ENCODE measurements at places on chromosomes 6 and 20. TPM values are rescaled to one million over a fixed set of nuclear protein-coding genes. Genes with fewer than 3 reads are reported as not detected.

The CALHM6 gene
- total RNA-seq, result not detected

DNA sequence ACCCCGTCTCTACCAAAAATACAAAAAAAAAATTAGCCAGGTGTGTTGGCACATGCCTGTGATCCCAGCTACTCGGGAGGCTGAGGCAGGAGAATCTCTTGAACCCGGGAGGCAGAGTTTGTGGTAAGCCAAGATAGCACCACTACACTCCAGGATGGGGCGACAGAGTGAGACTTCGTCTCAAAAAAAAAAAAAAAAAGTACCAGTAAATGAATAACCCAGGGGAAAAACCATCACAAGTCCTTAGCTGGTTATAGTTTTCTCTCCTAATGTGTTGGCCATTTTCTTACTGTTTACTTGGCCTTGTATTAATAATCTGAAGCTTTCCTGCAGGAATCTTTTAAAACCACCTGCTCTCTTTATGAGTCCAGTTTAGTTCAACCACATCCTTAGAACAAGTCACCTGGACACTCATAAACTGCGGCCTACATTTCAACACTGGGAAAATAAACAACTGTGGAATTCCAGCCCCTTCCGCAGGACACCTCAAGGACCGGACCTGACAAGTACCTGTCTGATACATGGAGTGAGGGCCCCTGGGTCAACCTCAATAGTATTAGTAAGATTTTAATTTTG, 102.6 kb downstream of the ATP9A start:
- DNase-seq, result no peak

The WFDC9 gene
- total RNA-seq, result not detected

The TSBP1 gene
- total RNA-seq, result not detected

DNA sequence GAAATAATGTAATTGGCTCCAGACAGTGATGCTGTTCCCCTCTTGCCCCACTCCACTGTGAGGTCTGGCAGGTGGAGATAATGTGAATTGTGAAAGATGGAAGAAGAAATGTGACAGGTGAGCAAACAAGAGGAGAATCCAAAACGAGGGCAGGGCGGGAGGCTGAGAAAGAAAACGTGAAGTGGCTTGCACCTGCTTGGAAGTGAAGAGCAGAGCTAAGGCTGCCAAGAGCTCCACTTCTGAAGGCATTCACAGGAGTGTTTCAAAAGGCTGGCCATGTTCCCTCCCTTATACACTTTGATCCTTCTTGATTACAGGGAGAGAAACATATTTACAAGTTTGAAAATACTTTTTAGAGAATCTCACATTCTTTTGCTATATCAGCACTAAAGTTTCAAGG, 359.4 kb downstream of the EPHA7 start:
- no peak for DNase-seq

The TCP1 gene
- total RNA-seq, result 270 TPM

DNA sequence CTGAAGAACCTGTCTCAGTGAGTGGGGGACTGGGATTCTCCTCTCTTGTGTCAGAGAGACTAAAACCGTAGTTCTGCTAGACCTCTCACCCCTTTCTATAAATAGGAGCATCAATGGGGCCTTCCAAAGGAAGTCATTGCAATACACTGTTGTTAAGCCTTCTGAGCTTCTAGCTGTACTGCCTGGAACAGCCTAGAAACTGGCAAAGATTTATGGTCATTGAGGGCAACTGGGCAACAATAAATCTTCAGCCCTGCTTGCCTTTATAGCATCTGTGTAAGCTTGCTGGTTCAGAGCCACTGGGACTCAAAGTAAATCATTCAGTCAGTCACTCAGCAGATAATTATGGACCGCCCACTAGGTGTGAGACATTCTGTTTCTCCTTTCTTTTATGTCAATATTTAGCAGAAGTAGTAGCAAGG, 53.2 kb downstream of the PPP1R14C start:
- DNase-seq, result no peak

DNA sequence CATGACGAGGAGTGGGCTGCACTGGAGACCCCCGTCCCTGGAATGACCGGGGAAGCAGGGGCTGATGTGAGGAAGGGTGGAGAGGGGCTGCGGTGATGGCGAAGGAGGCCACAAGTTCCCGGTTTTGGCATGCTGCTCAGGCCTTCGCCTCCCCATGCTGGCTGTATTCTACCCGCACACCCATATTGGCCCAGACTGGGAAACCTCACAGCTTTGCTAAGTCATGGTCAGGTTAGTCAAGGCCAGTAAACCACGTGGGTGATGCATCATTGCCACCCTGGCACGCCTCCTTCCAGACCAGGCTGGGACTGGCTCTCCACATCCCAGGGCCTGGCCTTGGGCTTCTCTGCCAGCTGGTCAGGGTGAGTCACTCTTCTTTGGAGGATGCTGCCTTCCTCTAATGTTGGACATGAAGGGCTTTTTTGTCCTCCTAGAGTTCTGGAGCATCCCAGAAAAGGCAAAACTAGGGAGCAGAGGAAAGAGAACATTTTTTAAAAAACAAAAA, 53.8 kb downstream of the PCNA start:
- peak; percentile 98 for DNase-seq

The UNC5CL gene
- not detected for total RNA-seq

The AARS2 gene
- 11.3 TPM for total RNA-seq

GRCh38 chr6:157278171-157278570, 45.1 kb downstream of the TMEM242 start:
- DNase-seq, result no peak

- no peak for DNase-seq
These were observed 29.9 kb upstream of the SMOC2 start for GRCh38 chr6:168411130-168411529.

- no peak for DNase-seq
These were observed 55.1 kb upstream of the HBS1L start for GRCh38 chr6:135109761-135110160.

The SLC16A10 gene
- total RNA-seq, result not detected

The ARMH2 gene
- total RNA-seq, result not detected

The TINAG gene
- total RNA-seq, result not detected

DNA sequence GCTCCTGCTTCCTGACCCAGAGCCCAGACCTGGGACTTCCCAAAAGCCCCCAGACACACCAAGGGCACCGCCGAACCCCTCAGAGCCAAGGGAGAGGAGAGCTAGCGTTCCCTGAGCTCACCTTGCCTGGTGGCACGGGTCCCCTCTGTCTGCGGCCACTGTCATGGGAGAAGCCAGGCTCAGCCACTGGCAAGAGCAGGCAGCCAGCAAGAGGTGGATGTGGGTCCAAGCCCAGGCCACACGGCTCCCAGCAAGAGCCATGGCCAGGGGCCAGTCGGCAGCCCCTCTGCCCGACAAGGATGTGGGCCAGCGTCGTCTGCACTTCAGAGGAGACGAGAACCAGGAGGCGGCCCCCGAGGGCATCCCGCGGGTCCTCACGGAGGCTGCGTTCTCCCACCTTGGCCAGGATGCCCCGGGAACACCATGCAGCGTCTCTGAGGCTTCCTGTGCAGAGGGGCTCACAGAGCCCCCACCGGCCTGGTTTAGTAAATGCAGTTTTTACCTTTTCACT, 2.2 kb upstream of the PPDPF start:
- DNase-seq, result no peak

DNA sequence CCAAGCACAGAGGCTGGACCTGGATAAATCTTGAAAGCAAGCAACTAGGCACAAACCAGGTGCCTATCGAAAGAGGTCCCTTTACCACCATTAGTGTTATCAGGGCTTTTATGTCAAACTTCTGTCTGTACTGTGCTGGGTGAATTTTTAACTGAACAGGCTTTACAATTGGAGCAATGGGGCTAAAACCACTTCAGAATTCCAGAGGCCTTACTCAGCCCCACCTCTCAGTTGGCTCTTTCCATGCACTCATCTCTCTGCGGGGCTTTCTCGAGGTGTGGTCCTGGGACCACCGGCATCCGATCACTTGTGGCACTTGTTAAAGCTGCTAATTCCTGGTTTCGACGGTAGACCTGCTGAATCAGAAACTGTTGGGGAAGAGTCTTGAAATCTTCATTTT, 232.5 kb downstream of the SOX4 start:
- DNase-seq, result no peak

DNA sequence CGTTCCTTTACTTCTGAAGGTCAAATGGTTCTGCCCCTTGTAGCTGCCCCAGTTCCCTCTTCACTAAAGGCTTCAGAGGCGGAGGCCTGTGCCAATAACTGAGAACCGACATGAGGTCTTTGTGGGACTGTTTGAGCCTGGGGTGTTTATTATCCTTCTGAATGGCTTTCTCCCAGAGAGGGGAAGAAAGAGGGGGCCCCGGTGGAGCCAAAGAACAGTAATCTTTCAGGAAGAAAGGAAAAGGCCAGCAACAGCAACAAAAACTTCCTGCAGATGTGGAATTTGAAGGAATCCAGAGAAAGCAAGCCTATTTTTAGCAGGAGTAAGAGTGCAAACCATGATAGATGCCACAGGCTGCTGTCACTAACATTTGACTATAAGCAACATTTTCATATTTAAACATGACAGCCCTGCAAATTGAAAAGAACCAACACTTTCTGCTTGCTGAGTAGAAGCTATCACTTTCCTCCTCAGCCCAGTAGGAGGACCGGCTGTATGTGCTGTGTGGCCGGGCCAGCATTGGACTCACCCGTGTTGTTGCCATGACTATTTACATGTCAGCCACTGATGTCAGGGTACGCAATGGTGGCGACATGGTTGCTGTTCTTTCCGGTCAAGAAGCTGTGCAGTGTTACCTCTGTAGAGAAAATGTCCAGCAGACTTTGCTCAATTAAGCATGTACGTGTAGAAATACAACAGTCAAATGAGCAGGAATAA, 121.3 kb downstream of the SOBP start:
- DNase-seq, result no peak

All from HFFc6 (cell line).